ENCODE measurements at places on chromosomes 4 and X.

DNA sequence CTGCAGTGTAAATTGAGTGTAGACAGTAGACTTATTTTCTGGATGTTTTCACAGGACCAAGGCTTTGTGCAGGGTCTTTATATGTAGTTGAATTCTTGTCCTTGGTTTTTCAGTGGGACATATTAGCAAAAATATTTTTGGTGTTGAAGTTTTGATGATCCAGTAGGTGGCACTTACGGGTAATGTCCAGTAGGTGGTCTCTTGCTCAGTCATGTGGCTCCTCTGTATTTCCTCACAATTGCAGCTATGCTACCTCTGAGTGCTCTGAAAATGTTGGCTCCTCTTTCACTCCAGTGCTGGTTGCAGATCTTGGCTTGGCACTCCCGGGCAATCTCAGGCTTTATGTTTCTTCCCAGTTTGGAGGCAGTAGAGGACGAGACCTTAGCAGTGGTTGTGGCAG lies 419.8 kb upstream of the AMOT start:
- no peak for DNase-seq

GRCh38 chrX:39261446-39262147 lies 460.3 kb downstream of the MID1IP1 start:
- DNase-seq = peak; percentile 53

DNA sequence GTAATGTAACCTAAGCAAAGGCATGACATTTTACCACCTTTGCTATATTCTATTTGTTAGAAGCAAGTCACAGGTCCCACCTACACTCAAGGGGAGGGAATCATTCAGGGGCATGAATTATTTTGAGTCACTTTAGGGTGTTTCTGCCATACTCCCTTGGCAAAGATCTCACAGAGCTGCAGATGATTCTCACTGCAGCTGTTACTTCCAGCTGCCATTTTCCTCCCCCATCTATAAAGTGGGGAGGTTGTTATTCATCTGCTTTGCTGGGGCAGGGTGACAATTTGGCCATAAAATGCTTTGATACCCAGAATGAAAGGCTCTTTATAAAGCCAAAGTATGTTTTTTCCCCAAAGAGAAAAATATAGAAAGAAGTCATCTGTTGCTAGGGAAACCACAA lies 136.5 kb upstream of the SMIM31 start:
- DNase-seq = no peak

GRCh38 chrX:39705290-39705689 lies 392.5 kb downstream of the BCOR start:
- no peak for DNase-seq

DNA sequence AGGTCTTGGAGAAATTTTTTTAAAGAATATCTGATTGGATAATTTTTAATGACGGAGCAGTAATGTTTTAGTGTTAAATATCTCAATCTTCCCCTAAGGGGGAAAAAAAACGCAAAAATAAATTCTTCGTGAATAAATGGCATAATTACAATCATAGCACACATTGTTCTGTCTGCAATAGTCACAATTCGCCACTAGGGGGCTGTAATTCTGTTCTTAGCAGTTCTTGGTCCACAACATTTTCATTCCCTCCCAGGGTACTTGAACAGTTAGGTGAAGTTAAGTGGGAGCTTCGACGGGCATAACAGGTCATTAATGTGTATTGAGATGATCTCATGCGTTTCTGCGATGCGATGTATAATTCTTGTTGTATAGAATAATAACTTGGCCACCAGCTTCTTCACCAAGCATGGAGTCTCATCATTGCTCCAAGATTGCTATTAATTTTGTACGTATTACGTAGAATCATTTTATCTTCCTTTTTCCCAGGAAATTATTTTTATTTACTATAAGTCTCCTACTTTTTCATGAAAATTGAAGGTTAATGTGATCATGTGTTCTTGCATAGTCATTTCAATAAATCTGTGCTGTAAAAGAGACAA lies 27.2 kb downstream of the HTR2C start:
- peak; percentile 14 for DNase-seq

DNA sequence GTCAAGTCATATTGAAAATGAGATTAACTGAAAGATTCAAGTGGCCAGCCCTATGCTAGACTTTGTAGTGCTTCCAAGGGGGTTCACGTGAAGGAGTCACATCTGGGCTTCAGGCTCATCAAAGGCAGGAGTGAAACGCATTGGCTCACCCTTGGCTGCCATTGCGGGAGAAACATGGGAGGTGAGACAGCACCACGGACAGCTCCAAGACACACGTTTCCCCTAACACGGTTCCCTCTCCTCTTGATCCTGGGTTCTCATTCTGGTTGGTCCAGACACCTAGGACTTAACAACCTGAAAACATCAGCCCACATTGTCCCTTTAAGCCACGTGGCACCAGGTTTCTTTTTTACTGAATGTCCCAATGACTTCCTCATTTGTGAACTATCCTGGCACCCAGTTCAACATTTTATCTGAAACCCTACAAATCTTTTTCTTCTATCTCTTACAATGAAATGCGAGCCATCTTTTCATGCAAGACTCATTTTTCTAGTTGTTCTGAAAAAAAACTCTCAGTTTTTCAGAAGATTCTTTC lies 279.0 kb upstream of the VCX3A start:
- DNase-seq = no peak

DNA sequence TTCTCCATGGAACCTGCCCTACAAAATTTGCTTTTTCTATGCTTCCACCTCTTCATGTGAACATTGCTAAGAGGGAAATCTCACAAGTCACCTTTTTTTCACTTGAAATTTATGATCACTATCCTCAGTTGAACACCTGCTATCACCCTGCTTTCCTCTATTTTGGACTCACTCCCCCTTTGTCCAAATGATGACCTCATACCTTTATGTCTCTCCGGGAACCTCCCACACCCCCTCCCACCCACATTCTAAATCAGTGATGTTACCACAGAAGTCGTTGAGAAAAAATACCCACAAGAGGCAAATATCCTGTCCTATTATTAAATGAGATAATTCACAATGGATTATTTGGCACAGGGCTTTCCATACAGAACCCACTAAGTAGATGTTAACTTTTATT lies 156.5 kb downstream of the RNF150 start:
- DNase-seq = no peak

- DNase-seq = no peak
Observed at GRCh38 chr4:80526697-80527096, 191.2 kb downstream of the CFAP299 start.

DNA sequence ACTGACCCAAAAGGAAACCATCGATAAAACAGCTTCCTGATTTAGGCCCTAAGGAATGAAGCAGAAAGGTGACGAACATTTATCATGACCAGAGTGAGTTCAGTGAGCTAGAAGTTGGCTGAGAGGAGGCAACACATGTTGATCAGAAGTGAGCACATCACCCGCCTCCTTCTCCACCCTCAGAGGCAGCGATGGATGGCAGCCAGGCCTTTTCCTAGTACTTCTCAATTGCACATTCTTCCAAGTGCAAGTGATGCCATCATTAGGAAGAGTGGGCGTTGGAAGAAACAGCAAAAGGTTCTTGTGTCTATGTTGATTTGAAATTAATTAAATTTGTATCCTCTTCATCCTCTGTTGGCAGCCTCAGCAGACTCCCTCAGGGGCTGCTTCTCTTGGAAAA lies 51.7 kb downstream of the TMEM154 start:
- no peak for DNase-seq
